ENCODE measurements at places on chromosomes 11 and 22.

DNA sequence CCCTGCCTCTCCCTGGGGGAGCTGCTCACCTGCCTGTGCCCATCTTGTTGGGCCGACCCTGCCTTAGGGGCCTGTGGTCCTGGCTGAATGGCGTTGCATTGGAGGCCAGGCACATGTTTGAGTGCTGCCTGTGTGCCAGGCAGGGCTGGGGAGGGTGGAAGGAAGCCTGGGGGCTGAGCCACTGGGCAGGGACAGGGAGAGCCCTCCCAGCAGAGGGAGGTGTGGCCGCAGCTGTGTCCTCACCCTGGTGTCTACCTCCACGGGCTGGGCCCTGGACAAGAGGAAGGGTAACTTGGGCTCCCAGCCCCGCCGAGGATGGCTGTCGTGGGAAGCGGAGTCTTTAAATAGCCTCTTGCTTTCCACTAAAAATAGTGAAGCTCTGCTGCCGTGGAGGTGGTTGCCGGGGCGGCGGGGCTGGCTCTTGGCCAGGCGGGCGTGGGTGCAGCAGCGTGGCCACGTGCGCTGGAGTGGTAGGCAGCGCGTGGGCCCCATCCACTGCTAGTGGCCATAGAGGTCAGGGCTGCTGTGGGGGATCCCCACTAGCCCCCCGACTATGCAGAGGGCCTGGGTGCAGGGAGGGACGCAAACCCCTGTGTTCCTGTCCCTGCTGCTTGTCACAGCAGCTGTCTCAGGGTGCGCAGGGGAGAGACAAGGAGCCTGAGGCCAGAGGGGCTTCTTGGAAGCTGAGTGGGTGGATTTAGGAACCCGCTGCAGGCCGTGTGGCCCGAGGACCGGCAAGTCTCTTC lies 6.2 kb downstream of the ZDHHC8 start:
- peak; percentile 63 for DNase-seq

DNA sequence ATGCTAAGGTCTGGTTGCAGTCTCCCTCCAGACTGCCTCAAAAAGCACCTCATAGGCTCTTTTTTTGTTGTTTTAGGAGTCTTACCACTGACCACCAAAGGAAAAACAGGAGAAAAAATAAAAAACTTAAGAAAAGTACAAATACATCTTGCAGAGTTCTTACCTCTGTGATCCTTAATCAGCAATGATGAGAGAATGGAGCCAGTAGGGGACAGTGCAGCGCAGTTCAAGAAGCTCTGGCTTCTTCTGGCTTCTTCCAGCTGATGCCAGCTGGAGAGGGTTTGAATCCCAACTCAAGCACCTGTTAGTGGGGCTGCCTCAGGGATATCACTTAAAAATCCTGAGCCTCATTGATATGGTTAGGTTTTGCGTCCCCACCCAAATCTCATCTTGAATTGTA lies 223.3 kb upstream of the ISX start:
- DNase-seq, result no peak

DNA sequence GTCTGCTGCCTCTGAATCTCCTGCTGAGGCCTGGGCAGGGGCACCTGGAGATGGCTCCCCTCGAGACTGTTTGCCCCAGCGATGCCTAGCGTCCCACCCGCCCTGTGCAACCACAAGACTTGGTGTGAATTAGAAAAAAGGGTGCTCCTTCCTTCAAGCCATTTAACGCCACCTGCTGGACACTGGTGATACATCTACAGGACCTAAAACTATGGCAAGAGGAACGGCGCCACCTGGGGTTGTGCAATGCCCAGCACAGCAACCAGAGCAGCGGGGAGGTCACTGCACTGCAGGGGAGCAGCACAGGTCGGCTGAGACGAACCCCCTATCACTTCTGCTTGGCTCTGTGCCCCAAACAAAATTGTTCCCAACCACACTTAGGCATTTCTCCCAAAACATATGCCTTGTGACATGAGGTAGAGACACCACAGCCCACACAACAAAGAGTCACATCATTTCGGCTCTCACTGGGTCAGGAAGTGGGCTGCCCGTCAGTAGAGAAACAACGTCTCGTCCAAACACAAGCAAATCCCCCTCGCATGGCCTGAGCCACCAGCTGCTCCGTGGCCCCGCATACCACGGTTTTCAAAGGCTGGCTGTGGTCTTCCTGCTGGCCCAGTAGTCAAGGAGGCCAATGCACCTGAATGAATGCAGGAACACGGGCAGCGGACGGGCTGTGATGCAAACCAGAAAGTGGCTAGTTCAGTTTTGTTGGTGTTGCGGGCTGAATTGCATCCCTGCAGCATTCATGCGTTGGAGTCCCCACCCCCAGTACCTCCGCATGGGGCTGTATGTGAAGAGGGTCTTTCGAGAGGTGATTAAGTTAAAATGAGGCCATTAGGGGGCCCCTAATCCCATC lies 171.9 kb downstream of the SHANK2 start:
- peak; percentile 83 for DNase-seq

- DNase-seq, result no peak
Measured at GRCh38 chr11:18461909-18462308, 6.3 kb downstream of the LDHAL6A start.

- peak; percentile 23 for DNase-seq
Measured at GRCh38 chr11:10401256-10401655, 53.8 kb upstream of the AMPD3 start.

DNA sequence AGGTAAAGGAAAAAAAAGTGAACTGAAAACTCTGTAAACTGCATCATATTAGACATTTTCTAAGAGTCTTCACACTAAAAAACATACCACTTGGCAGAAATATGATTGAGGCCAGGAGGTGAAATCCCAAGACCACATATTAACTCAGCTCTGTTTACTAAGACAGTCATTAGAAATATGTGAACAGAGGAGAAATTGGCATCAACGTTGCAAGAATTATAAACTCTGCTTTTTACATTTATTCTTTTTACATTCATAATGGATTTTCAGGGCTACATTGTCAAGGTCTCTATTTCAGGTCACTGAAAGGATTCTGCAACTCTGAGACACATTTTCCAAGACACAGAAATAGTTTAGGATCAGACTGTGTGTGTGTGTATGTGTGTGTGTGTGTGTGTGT lies 1364.0 kb downstream of the LRRC4C start:
- DNase-seq, result no peak

- DNase-seq, result no peak
Measured at GRCh38 chr11:124233376-124233775, 7.5 kb upstream of the OR8G1 start.

- no peak for DNase-seq
Measured at GRCh38 chr22:41668971-41669911, 19.4 kb downstream of the SNU13 start.

GRCh38 chr11:66457826-66458225 lies 8.9 kb upstream of the PELI3 start:
- DNase-seq, result no peak

DNA sequence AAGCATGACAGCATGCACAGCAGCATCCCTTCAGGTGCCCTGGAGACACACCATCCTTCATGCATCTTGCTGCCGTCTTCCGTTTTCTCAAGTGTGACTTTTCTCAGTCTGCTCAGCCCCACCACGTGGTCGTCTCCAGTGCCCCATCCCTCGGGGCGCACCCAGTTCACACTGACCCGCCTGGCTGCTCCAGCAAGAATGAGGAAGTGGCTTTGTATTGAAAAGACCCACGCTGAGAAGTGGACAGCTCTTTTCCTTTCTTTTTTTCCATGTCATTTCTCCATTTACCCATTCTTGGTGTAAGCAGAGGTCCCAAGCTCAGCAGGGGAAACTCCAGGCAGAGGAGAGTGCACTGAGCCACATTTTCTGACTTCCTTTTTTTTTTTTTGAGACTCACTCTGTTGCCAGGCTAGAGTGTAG lies 14.5 kb downstream of the SERPINH1 start:
- DNase-seq, result peak; percentile 89

GRCh38 chr11:10323793-10324170 lies 18.9 kb downstream of the ADM start:
- no peak for DNase-seq

GRCh38 chr11:45537614-45538013 lies 127.8 kb downstream of the CHST1 start:
- DNase-seq, result no peak

GRCh38 chr11:12949453-12949852 lies 59.7 kb upstream of the RASSF10 start:
- DNase-seq, result no peak

GRCh38 chr22:35783943-35784614 lies 66.4 kb downstream of the APOL5 start:
- no peak for DNase-seq

DNA sequence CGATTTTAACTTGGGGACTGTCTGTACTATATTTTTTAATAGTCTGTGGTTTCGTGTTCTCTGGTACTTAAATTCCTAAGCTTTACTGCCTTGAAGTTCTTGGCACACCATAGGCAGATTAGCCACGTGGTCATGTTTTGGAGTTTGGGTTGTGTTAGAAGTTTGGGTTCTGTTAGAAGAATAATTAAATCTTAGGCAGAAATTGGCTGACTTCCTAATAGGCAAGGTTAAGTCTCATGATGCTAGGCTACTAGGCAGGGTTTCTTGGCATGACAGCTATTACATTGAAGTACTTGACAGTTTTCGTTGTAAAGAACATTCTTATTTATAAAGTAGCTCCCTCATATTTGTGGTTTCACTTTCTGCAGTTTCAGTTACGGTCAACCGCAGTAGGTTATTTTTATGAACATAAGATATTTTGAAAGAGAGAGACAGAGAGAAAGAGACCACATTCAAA lies 30.0 kb upstream of the MMP7 start:
- peak; percentile 25 for DNase-seq

DNA sequence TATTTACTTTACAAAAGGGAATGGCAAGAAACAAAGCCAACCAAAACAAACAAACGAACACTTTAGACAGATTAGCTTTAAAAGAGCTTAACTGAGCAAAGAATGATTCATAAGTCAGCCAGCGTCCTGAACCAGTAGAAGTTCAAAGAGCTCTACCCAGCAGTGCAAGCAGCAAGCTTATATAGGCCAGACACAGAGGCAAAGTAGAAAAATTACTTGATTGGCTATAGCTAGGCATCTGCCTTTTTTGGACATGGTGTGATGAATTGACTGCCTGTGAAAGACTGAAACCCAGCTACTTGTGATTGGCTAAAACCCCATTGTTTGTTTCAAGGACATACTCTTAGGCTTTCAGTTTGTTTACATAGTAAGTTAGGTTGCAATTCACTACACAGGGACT lies 2120.0 kb upstream of the RAG2 start:
- no peak for DNase-seq

- DNase-seq, result no peak
Measured at GRCh38 chr11:62204430-62204829, 4.0 kb upstream of the SCGB2A1 start.

DNA sequence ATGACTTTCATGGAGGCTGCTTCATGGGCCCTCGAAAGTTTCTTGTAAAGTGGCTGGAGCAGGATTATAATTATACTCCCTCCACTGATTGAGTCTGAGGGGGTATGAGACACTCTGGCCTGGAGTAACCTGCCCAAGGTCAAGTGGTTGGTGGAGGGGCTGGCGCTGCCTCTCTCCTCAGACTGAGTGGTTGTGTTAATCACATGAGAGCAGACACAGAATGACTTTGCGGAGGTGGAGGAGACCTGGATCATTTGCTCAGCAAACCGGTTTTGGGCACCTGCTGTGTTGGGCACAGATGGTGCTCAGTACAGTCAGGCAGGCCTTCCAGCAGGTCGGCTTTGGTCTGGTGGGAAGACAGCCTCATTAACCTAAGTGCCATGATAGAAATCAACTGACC lies 11.8 kb downstream of the BCR start:
- DNase-seq, result no peak

DNA sequence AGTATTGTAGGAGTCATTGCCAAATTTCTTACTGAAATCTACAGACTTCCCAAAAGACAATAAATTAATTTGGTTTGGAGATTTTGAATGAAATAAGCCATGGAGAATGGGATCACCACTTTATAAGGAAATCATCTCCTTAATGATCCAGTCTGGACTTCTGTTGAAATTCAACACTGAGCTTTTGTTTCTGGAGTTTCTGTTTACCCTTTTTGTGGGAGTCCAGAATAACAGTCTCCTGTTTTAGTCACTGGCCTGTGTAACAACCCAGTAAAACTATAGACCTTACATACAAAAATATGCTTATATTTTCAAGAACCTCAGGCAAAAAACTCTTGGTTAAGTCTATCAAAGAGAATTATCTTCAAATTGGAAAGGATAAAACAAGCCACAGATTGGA lies 321.7 kb upstream of the PLET1 start:
- DNase-seq, result no peak

DNA sequence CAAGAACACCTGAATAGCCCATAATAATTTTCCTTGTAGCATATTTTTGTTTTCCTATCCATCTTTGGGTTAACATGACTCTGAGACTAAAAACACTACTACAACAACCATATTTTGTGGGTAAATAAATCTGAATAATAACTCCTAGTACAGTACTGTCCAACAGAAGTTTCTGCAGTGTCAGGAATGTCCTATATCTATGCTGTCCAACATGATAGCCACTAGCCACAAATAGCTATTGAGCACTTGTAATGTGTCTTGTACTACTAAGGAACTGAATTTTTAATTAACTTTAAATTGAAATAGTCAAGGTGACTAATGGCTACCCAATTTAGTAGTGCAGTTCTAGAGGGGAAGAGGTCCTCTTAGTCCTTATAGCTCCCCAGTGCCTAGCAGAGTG lies 135.6 kb downstream of the CADM1 start:
- DNase-seq, result no peak

GRCh38 chr11:128709402-128709801 lies 15.5 kb downstream of the FLI1 start:
- DNase-seq, result no peak

GRCh38 chr22:22196018-22196533 lies 48.5 kb upstream of the VPREB1 start:
- no peak for DNase-seq

- DNase-seq, result no peak
Measured at GRCh38 chr11:34987617-34988016, 71.2 kb downstream of the PDHX start.

DNA sequence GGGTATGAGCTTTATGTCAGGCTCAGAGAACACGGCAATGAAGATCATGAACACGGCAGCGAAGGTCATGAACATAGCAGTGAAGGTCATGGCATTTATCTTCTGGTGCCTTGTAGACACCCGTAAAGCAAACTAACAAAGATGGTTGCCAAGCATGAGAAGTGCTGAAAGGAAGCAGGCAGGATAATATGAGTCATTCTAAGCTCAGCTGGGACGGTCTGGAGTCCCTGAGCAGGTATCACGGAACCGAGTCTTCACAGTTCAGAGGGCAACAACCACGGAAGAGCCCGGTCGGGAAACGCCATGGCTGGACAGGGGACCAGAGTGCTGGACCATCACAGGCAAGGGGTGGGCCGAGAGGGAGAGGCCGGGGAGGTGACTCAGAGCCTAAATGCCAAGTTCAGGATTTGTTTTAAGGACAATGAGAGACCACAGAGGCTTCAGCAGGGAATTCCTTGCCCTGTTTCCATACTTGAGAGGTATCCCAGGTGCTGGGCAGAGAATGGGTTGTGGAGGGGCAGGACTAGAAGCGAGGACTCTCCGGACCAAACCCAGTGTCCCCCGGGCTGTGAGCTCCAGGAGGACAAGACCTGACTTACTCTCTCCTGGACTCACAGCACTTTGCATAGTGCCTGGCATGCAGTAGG lies 13.1 kb upstream of the MS4A10 start:
- no peak for DNase-seq

- DNase-seq, result no peak
Measured at GRCh38 chr11:39569789-39570188, 1889.7 kb downstream of the LRRC4C start.

GRCh38 chr11:7520011-7520942 lies 6.5 kb downstream of the PPFIBP2 start:
- DNase-seq, result no peak
